Activated CD8-positive, alpha-beta memory T cell treated with anti-CD3 and anti-CD28 coated beads for 48 hours (primary cell): ENCODE measurements at places on chromosomes 13 and 19.

- no peak for DNase-seq
Measured at GRCh38 chr13:109684824-109685202, 101.6 kb downstream of the IRS2 start.

DNA sequence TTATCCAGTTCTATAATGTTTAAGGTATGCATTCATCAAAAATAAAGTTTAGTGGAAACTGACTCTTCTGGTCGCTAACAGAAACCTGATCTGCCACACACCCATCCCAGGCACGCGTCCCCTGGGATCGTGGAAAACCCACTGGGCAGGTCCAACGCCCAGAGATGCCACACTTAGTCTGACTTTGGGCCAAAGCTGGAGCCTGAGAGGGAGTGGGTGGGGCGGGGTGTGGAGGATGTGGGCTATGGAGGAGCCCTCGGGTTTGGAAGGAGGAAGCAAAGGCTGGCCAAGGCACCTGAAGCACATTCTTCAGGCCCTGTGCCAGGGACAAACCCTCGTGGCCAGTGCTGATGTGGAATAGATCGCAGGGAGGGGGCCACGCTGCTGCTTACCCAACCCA lies 2.5 kb downstream of the IGFL1 start:
- no peak for DNase-seq

DNA sequence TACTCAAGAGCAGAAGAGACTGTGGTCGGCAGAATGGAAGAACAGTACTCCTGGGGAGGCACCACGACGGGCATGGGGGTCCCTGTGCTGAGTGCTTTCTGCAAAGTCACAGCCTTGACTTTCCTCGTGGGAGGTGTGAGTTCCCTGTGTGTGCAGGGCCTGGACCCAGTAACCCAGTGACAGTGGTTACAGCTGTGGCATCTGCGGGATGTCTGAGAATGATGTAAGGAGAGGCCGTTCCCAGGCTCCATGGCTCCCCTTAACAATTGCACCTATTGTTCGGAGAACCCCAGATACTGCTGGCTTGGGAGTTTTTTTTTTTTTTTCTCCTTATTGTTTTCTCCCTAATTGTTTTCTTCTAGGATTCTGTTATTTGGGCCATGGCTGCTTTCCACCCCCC lies 5.1 kb upstream of the NANOS2 start:
- no peak for DNase-seq

DNA sequence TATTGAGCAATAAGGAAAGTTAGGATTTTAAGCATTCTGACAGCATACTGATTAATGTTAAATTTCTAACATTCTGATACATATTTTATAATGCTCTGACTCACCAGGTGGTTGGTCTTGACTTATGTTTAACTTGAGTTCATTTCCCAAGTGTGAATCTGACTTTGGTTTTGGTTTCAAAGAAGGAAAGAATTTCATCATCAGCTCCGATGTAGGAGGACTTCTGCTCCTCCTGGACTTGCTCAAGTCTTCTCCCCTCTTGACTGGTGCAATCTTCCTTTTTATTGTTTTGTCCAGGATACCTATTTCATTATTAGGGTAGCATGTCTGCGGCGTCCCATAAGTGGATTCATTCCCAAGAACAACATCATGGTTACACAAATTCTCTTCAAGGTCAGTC lies 141.3 kb downstream of the RNF17 start:
- DNase-seq: no peak
